ENCODE measurements at places on chromosomes 7 and 10.

DNA sequence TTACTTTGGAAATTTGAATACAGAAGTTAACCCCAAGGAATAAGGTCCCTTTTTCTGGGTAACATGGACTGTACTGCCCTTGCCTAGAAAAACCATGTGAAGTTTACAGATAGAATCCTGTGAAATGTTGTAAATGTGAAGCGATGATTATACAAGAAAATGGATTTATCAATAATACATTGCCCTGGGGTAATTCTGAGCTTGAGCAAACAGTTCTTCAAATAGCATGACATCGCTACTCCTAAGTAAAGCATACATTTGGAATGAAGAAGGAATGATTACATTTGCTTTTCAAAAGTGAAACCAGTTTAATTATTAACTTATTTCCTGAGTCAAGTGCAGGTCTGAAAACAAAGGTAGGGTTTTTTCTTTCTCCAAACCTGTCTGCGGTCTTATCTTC lies 43.3 kb upstream of the FZD8 start:
- no peak for DNase-seq

DNA sequence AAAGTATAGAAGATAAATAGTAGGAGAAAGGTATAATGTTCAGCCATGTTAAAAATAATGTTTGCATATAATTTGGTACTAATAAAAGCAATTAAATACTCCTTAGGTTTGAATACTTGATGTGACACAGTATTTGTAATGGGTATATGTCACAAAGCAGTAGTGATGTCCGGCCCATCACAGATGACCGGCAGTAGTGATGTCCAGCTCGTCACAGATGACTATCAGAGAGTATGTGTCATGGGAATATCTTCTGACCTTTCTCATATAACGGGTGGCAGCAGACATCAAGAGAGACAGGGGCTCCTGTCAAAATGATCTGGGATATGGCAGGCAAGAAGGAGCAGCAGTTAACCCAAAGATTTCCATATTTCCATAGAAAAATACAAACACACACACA lies 477.4 kb upstream of the KLF6 start:
- DNase-seq, result no peak

DNA sequence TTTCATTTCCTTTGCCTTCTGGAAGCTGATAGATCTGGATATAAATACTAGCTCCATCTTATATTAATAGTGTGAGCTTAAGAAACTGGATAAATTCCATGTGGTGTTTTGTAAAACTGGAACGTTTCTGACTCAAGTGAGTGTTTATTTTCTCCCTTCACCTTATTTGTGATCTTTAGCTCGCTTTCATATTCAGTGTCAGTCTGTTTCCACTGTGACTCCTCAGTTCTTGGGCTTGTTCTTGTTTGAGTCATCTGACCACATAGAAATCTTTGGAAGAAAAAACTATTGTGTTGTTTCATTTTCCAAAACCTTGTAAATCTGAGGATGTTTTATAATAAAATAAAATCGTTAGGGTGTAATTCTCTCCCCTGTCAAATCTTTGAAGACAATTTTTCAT lies 186.4 kb downstream of the POLR1F start:
- DNase-seq, result peak; percentile 76

- peak; percentile 52 for DNase-seq
These were observed 43.4 kb downstream of the LDB3 start for GRCh38 chr10:86711513-86712316.

- DNase-seq, result no peak
These were observed 36.9 kb downstream of the DNAJC12 start for GRCh38 chr10:67801118-67801517.

- peak; percentile 93 for DNase-seq
These were observed 121.2 kb downstream of the UBE2H start for GRCh38 chr7:129831424-129832058.

- no peak for DNase-seq
These were observed 18.6 kb downstream of the PDE6C start for GRCh38 chr10:93630625-93631557.

DNA sequence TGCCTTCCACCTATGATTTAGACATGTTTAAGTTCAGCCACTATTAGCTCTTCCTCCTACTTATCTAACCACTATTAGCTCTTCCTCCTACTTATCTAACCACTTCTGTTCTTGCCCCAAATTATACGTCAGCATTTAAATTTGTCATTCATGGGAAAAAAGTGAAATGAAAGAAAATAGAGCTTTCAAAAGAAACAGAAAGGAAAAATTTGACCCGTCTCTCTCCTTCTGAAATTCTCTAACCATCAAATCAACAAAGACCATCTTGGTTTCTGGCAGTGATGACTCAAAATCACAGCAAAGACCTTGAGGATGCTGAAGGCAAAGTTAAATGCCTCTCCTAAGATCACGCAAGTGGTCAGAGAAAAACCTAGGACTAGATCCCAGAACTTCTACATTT lies 2.6 kb downstream of the LIPA start:
- no peak for DNase-seq

DNA sequence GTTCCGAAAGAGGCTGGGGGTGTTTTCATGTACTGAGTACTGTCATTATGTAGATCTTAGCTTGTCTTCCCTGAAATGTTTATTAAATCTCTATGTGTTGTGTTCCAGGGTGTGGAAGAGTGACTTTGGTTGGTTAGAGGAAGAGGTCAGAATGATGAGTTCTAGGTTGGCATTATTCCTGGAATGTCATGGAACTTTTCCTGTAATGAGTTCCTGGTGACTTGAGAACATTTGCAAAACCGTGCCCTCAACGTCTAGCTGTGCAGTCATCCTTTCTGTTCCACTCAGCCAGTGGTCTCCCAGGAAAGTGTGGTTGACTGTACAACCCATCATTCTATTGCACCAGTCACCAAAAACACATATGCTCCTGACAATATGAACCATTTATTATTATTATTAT lies 129.6 kb downstream of the BICC1 start:
- peak; percentile 60 for DNase-seq

- DNase-seq, result no peak
These were observed 369 bp upstream of the SCIN start for GRCh38 chr7:12570168-12570533.

GRCh38 chr10:119441151-119441821 lies 101.2 kb downstream of the RGS10 start:
- peak; percentile 72 for DNase-seq

GRCh38 chr7:133761443-133761842 lies 365.7 kb upstream of the LRGUK start:
- no peak for DNase-seq

- DNase-seq, result peak; percentile 87
These were observed 308.6 kb upstream of the NRP1 start for GRCh38 chr10:33643042-33643441.

DNA sequence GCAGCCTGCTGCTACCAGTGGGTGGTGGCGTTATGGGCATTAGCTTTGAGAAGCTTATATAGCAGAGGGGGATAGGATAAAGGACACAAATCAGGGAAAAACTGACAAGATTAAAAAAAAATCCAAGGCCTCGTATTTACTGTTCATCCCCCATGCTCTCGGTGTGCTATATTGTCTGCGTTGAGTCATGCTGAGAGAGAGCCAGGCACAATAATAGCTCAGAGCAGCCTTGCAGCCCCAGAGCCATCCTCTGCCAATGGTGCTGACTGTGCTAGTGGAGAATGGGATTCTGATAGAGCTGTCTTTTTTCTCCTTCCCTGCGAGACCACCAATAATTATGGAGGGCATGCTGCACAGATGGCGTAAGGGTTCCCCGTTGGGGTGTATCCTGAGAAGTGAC lies 51.7 kb upstream of the FZD1 start:
- peak; percentile 45 for DNase-seq

DNA sequence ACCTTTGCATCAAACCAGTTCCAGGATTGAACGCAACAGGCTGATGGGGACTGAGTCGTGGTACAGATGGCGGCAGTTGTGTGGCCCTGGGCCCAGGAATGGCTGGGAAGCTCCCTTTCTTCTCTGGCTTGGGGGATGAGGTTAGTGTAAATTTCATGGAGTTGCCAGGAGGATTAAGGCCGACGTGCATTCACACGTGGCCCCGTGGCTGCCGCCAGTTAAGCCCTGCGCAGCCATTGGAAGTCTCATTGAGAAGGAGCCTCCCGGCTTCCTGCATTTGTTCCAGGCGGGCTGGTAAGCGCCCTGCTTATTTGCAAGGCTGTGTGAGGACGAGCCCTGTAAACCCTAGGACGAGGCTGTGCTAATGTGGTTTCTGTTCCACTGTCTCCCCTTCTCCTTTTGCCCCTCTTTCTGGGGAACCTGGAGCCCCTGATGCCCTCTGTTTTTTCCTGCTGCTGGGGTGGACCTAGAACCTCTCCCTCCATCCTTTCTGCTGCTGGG lies 174.7 kb upstream of the TNRC18 start:
- peak; percentile 44 for DNase-seq

- DNase-seq, result peak; percentile 84
These were observed 837 bp upstream of the IGFBP3 start for GRCh38 chr7:45921699-45922519.

- DNase-seq, result no peak
These were observed 634.8 kb downstream of the TYW1 start for GRCh38 chr7:67631476-67631875.

DNA sequence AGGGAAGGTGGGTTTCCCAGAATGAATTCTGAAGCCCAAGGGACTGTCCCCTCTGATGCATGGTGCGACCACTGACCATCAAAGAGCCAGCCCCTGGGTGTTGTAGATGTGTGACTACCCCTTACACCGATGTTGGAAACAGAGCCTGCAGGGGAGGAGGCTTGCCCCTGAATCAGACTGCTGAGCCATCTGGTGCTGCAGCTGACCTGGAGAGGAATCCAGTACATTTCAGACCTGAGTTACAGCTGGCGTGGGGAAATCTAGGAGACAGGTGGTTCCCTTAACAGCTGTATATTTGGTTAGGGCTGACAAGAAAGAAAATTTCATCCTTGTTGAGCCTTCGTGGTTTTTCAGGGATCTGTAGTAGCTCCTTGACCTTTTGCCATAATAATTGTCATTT lies 195.5 kb downstream of the CELF2 start:
- no peak for DNase-seq

DNA sequence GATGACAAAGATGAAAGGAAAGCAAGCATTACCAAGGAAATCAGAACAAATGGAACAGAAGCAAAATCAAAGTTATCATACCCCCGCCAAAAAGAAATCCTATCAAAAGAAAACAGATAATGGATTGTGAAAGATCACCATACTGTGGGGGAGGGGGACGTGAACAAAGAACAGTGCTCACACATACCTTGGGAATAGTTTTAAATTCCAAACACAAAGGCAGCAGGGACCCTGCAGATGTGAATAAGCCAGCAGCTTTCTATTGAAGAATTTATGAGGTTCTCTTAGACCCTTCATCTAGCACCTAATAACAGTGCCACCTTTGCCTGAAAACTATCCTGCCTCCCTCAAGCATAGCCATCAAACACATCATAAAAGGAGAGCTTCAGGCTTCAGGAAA lies 94.0 kb downstream of the AKR1D1 start:
- DNase-seq, result no peak

- no peak for DNase-seq
These were observed 10.0 kb downstream of the IDI2 start for GRCh38 chr10:1015688-1016087.

DNA sequence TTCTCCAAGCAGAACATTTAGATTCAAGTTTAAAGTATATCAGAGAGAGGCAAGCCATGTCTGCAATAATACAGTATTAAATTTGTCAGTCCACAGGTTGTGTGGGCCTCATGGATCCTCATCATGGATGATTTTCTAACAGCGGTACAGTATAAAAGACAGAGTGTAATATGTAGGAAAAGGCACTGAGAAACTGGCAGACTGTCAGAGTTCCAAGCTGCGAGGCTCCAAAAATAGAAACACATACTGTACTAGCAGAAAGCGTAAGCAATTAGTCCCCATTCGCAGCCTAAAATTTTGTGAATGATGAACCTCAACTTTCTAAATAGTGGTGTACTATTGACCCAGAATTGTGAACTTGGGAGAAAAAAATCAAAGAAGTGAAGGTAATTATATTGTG lies 933.3 kb downstream of the XPNPEP1 start:
- DNase-seq, result no peak

- DNase-seq, result no peak
These were observed 60.5 kb downstream of the POM121L12 start for GRCh38 chr7:53095731-53096501.

- no peak for DNase-seq
These were observed 3.1 kb downstream of the C10orf71 start for GRCh38 chr10:49302088-49302487.

DNA sequence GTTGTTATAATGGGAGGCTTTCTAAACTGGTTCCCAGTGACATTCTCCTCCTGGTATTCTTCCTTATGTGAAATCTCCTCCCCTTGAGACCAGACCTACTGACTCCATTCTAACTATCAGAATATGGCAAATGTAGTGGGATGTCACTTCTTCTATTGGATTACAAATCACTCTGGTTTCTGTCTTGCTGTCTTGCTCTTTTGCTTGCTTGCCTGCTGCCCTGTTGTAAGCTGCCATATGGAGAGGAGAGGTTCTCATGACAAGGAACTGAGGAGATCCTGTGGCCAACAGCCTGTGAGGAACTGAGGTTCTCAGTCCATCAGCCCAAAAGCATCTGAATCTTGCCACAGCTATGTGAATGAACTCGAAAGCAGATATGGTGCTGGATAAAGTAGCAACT lies 4.7 kb upstream of the NRCAM start:
- no peak for DNase-seq

GRCh38 chr10:90302758-90303481 lies 554.9 kb downstream of the HTR7 start:
- DNase-seq, result no peak

DNA sequence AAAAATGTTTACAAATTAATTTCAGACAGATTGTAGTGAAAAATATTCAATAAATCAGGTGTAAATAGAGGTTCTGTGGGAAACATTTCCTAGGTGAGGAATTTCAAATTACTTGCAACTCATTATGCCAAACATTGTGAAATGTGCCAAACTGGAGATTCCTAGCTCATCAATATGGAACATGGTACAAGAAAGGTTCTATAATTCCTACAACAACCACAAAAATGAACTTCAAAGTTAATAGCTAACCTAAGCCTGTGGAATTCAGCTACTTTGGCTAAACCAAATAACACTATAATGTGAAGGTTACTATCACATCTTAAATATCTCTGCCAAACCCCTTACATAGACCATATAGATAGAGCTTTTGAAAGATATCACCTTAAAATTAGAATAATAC lies 223.3 kb upstream of the HGF start:
- no peak for DNase-seq

GRCh38 chr10:127148066-127148932 lies 48.1 kb downstream of the INSYN2A start:
- peak; percentile 92 for DNase-seq

DNA sequence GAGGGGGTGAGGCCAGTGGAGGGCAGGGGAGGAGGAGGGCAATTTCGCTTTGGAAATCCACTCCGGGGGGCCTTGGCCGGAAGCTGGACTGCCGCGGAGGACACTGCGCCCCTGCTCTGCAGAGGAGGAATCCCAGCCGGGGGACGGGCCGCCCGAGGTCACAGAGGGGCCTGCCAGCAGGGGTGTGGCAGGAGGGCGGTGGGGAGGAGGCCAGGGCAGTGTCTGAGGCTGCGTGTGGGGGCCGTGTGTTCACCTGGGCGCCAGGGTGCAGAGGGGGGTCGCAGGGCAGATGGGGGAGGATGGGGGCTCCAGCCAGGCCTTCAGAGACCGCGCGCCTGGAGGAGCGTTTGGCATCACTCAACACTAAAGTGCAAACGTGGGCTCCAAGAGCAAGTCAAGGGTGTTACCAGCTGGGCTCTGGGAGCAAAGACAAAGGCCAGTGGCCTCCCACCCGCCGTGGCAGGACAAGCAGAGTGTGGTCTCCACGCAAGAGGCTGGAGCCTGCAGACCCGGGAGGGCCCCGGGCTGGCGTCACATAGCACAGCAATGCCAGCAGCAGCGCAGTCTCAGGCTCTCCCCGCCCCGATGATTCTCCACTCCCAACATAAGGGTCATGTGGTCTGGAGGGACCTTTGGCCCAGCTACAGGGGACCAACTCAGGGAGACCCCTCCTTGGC lies 45.3 kb upstream of the DNAJB6 start:
- no peak for DNase-seq

Measured in fibroblast of skin of right quadriceps (primary cell).